ENCODE measurements at places on chromosomes 7 and 10.

DNA sequence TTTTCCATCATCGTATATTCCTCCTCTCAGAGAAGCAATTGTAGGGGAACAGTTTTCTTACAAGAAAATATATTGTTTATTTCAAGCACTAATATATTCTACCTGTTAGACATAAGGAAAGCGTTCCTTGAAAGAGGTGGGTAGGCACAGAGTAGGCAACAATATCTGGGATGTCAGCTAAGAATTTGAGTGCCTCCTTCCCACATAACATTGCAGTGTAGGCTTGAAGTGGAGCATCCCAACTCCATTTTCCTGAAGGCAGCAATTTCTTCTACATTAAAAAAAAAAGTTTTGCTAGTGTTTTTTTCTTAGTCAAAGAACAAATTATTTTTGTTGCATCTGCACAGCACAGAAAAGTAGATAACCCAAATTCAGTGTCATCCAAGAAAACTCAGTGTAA lies 20.8 kb downstream of the BCAP29 start:
- no peak for DNase-seq

DNA sequence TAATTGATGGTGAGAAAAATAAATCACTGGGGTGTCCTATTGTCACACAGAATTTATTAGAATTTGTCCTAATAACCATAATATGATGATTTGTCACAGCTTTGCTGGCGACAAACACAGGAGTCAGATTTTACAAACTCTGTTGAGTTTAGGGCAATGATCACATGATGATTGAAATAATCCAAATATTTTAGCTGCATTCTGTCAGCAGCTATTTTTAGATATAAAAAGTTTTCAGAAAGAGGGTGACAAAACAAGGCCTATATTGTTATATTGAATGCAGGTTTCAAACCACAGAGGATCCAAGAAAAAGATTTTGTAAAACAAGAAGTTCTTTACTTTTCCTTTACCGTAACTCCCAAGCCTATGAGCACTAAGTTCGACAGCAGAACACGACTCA lies 178.8 kb downstream of the ADAM12 start:
- DNase-seq, result no peak

DNA sequence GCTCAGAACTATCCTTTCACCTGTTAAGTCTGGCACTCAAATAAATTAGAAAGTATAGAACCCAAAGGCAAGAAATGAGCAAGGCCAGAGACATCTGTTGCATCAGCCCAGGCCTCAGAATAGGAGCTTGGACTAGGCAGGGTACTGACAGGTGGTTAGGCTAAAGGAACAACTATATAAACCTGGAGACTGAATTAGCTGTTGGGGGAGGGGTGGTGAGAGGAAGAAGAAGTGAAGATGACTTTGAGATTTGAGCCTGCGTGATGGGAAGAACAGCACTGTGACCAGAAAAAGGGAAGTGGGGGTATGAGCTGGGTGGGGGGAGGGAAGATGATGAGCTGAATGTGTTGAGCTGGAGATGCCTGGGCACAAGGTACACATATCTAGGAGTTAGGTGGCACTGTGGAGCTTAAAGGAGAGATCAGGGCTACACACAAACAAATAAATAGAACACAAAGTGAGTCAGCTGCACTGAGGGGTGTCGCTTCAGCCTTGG lies 244.7 kb downstream of the PTEN start:
- DNase-seq, result no peak

DNA sequence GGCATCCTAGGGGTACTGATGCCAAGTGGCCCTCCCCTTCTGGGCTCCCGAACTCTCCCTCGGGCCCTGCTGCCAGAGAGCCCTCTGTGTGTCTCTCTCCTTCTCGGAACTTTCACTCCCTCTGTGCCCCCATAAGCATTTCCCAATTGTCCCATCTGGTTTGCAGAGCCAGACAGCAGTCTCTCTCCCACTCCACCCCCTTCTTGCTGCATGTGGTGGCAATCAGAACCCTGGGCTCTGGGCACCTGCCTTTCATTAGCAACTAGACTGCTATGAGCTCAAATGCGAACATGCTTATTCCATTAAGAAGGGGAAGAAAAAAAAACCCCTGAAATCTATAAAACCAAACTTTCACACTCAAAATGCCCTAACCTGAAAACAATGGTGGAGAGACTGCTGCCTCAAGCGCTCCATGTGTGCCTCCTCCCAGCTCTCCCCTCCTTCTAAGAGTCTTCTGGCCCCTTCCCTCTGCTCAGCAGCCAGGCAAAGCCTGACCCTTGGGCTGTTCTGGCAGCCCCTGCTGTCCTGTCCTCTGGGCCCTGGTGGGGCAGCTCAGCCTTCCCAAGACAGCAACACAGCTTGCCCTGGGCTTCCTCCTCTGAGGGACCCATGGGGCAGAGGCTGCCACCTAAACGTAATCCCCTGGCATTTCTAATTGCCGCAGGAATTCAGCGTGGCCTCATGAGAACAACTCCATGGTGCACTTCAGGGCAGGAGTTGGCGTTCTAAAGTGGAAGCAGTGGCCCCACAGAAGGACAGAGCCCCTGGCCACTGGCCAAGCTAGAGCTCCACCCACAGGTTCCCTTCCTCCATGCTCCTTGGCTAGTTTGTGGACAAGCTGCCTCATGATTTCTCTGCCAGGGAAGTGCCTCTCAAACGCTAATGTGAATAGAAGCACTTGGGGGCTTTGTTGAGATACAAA lies 415.4 kb downstream of the PLXNA4 start:
- no peak for DNase-seq

DNA sequence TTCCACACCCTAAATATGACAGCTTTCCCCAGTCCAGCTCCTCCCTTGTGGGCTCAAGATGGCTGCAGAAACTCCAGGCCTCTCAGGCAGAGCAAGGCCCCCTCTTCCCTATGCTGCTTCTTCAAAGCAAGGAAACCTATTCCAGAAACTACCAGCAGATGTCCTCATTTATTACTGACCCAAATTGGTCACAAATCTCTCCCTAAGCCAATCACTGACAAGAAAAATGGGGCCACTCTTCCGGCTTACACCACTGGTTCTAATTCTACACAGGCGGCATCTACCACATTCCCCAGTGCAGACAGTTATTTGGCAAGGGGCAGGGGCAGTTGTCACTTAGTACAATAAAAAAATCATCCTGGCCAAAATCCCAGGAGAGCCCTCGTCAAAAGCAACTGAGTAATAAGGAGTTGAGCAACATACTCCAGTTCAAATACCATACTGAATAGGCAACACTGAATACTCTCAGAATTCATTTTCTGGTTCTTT lies 150.4 kb downstream of the SFMBT2 start:
- no peak for DNase-seq

GRCh38 chr10:100882252-100882651 lies 30.5 kb upstream of the SLF2 start:
- no peak for DNase-seq

GRCh38 chr10:113381981-113382509 lies 170.8 kb upstream of the HABP2 start:
- DNase-seq, result no peak

DNA sequence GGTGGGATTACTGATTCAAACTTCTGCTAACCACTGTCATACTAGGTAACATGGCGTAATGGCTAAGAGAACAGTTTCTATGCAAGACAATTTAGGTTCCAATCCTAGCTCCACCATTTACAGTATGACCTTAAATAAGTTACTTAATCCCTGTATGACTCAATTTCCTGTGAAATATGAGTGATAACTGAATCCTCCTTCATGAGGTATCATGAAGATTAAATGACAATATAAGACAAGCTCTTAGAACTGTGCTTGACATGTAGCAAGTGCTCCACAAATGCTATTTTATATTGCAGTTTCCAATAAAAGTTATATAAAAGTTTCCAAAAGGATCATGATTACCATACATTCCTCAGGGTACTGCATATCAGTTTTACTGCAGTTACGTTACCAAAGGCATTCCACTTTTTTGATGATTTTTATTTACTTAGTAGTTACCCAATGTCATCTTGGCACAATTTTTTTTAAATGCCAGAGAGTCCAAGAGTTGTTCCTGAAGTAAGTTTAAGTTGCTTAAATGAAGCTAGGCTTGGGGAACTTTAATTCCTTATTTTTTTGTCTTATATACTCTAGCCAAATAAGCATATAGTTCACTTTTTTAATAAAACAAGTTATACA lies 7.1 kb downstream of the DOCK4 start:
- DNase-seq, result no peak

DNA sequence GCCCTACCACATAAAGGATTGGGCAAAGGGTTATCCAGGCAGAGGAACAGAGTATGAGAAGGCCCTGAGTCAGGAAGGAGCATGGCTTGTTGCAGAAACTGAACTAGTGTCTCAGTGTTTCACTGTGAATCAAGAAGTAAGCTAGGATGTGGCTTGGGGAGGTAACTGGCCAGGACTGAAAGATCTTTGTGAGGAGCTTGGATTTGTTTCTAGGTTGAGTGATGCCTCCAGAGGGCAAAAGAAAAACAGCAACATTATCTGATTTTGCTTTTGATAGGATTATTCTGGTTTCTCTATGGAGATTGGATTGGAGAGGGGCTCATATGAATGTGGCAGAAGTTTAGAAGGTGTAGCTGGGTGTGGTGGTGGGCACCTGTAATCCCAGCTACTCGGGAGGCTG lies 137.9 kb upstream of the HDAC9 start:
- no peak for DNase-seq

DNA sequence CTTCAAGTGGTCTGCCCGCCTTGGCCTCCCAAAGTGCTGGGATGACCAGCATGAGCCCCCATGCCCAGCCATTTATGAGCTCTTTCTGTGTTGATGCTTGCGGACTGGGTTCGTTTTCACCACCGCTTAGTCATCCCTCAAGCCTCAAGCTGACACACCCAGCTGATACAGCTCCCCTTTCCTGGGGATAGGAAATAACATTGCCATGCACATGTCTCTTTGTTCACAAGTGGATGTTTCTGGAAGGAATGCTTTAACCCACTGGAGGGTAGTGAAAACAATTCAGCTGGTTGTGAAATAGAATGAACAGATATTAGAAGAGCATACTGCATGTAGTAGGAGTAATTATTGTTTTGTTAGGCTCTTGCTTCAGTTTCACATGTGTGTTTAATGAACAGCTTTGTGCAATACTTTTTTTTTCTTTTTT lies 8.5 kb upstream of the METTL27 start:
- no peak for DNase-seq

DNA sequence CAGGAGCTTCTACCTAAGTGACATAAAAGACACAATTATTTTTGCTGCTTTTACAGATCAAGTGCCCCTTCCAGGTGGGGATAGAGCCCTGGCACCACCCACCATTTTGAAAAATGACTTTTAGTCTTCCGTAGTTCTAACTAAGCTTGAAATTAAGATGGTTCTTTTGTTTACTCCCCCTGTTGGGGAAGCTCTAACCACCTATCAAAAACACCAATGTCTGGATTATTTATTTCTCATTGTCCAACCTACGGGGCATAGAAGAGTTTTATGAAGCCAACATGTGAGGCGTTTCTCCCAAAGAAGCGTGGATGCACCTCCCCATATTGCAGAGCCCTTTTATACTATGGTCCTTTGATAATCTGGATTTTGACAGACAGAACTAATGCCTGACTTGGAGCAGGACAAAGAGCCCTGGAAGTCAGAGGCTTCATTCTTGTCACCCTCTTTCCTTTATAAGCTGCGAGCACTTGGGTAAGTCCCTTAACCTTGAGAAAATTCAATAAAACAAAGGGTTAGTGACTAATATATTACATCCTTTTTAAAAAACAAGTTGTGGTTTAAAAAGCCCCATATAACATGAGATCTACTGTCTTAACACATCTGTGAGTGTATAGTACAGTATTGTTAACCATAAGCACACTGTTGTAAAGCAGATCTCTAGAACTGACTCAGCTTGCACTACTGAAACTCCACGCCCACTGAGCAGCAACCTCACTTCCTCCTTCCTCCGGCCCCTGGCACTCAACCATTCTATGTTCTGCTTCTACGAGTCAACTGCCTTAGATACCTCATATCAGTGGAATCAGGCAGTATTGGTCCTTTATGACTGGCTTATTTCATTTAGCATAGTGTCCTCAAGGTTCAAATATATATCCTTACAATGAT lies 67.5 kb downstream of the ATXN7L1 start:
- DNase-seq, result peak; percentile 57

DNA sequence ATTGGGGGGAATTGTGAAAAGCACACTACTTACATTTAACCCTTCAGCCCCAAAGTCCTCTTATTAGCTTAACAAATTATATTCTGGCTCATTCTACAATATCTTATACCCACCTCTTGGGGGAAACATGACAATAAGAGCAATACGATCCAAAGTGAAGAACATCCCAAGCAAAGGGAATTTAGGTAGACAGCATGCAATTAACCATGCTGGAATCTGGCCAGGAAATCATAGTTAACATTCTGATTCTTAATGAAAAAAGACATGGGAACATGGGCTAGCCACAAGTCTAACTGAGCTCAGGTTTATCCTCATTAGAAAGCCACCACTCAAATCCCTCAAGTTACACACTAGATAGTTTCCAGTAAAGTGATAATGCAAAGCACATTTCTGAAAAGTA lies 241.9 kb upstream of the SLC26A5 start:
- no peak for DNase-seq

GRCh38 chr10:121063744-121064143 lies 212.6 kb downstream of the WDR11 start:
- DNase-seq, result no peak

- DNase-seq, result no peak
Measured at GRCh38 chr10:99682752-99683151, 23.4 kb downstream of the ENTPD7 start.

Measured in activated CD4-positive, alpha-beta T cell treated with anti-CD3 and anti-CD28 coated beads, Interleukin-2, amount 50 U/mL, for 1 hour (primary cell).